ENCODE measurements at places on chromosomes 5 and 9.

DNA sequence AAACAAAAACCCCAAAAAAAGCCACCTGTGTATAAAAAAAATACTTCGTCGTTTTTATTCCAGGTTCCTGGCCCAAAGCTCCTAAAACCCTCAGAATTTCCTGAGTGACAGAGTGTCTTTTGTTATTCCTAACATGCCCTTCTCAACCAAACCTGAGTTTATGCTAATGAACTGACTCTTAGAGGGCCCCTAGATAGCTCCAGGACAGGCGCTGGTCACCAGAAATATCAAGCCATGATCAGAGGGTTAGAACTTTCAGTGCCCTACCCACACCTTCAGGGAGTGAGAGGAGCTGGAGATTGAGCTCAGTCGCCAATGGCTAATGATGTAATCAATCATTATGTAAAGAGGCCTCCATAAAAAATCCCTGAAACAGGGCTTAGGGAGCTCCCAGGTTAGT lies 15.7 kb downstream of the AUH start:
- DNase-seq = no peak

GRCh38 chr9:126633881-126634558 lies 20.3 kb downstream of the LMX1B start:
- DNase-seq = no peak

DNA sequence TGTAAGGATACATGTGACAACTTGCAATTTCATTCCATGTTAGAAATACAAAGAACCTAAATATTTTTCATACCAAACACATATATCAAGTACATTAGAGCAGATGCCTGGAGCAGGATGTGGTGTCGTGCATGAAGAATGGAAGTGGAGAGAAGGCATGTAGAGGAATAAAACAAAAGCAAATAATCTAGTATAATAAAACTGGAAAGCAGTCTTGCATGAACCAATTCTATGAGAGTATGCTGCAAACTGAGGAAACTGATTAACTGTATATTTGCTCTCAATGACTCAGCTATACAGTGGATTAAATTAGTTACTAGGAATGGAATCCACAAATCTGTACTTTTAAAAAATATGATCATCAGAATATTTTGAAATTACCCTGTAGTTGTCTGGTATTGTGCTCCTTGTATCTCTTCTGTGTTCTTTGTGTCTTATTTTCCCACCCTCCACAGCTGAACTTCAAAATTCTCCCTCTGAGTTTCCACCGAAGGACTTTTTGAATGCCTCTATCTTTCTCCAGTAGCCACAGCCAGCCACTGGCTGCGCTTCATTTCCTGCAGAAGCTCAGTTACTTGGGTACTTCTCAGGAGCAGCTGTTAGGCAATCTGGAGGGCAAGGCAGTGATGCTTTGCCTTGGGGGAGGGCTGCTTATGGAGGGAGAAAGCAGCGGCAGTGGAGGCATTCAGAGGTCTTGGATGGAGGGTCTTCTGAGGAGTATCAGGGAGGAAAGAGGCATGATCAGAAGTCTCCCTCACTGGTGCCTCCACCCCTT lies 608.0 kb downstream of the BRINP1 start:
- no peak for DNase-seq

- DNase-seq = no peak
These were observed at the start of gene SPINK5 for GRCh38 chr5:148063861-148064260. Gene SPINK5 (plus strand): TSS chr5:148063980. CDS start chr5:148064045, 65 bp downstream.

GRCh38 chr5:105032917-105033316 lies 1470.3 kb upstream of the NUDT12 start:
- no peak for DNase-seq

DNA sequence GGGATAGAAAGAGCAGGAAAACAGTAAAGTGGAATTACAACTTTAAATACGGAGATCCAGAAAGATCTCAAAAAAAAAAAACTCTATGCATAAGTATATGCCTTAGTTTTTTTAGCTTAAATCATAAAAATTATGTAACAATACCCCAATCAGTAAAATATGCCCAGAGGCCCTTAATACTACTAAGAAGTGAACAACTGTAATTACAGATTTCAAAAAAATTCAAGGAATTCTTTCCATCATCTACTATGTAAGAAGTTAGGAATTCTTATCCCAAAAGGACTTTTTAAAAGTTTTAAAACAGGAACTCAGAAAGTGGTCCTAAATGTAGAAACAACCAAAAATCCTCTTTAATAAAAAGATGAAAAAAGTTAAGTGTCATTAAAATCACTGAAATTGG lies 111.3 kb downstream of the SSBP2 start:
- DNase-seq = no peak

All from stimulated activated CD4-positive, alpha-beta T cell treated with anti-CD3 and anti-CD28 coated beads, Interleukin-12 subunit alpha, Interleukin-12 subunit beta, amount 100 ng/mL, for 4 hours (primary cell).